Right lung (tissue), 10 donors: ENCODE measurements at places on chromosomes 7 and 10. TPM values are rescaled to one million over a fixed set of nuclear protein-coding genes. Genes with fewer than 3 reads are reported as not detected.

The ANKRD30A gene
- not detected for polyA plus RNA-seq

The TMEM229A gene
- polyA plus RNA-seq = 1.2 TPM

The CTAGE6 gene
- polyA plus RNA-seq = not detected

The AGR2 gene
- polyA plus RNA-seq = 111 TPM

The BTBD16 gene
- polyA plus RNA-seq = 0.11 TPM

The AVL9 gene
- 32.6 TPM for polyA plus RNA-seq

The GPR15LG gene
- polyA plus RNA-seq = 0.15 TPM

DNA sequence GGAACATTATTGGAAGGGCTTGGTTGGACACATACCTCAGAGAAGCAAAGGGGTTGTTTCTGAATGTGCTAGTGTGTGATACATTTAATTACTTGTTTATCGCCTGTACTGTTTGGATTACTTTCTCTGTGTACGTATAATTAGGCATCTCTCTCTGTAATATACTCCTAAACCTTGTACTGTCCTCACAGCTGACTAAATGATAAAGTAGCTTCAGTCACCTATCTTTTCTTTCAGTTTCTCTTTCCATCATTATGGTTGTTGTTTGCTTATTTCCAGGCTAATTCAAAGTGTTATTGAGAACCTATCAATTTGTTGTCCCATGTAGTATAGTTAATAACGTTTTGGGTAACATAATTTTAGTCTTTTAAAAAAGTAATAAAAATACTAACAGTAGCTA lies 34.0 kb downstream of the MXI1 start:
- DNase-seq = no peak

GRCh38 chr10:6204341-6205191 lies 1.8 kb downstream of the PFKFB3 start:
- DNase-seq = no peak

DNA sequence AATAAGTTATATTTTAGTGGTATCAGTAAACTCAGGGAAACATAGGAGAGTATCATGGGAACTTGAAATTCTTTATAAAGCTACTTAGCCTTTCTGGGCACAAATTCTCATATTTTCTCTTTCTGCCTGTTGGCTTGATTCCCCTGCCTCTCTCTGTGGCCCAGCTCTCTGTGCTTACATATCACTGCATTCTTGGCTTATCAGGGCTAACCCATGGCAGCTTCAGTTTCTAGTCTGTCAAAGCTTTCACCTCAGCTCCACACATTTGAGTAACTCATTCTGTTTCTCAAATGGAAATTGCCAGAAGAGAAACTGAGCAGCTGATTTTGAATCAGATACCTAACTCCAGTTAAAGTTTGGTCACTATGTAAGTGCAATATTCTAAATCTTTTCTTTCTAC lies 713.1 kb downstream of the DNAJB9 start:
- no peak for DNase-seq

DNA sequence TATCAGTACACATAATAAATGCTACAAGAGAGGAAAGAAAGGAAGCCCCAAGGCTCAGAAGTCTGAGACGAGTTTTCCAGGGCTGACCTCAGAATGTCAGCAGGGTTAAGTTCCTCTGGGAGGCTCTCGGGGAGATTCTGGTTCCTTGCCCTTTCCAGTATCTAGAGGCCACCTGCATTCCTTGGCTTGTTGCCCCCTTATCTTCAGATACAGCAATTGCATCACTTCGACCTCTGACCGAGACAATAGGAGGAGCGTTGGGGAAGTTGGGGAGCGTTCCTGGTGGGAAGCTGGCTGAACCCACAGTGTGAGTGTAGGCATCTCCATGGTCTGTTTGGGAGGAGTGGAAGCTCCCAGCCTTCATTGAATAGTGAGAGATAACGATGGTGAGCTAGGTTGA lies 72.0 kb upstream of the MTPN start:
- no peak for DNase-seq

- DNase-seq = no peak
Measured at GRCh38 chr7:99624484-99624883, 7.7 kb downstream of the ZSCAN25 start.
